ENCODE measurements at places on chromosomes 4 and X.

DNA sequence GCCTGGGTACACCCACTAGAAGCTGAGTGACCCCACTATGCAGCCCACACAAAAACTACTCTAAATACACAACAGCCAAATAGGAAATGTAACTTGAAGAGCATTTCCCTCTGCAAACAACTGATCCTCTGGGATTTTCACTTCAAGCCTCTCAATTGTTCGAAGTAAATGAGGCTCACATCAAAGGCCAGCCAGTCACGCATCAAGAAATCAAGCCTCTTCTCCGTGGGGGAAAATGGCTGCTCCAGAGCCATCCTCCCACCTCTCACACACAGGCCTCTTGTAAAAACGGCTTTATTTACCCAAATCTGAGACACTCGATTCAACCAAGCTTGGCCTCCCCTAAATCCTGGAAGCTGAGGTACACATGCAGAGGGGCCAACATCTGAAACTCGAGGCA lies 14.3 kb downstream of the PCDH19 start:
- no peak for DNase-seq

DNA sequence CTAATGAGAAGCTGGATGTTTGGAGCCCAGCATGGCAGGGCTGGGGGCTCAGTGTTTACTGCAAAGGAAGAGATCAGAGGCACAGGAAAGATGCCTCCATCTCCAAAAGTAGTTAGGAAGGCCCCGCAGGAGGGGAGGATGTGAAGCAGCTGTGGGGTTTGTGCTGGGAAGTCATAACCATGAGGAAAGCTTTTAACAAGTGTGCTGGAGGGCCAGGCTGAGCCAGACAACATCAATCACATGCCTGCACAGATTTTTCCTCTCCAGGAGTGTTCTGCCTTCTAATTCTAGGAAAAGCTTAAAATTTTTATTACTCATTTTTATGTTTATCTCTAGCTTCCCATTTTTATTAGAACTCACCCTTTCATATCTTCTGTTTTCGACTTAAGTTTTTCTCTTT lies 65.4 kb downstream of the GPR82 start:
- no peak for DNase-seq

DNA sequence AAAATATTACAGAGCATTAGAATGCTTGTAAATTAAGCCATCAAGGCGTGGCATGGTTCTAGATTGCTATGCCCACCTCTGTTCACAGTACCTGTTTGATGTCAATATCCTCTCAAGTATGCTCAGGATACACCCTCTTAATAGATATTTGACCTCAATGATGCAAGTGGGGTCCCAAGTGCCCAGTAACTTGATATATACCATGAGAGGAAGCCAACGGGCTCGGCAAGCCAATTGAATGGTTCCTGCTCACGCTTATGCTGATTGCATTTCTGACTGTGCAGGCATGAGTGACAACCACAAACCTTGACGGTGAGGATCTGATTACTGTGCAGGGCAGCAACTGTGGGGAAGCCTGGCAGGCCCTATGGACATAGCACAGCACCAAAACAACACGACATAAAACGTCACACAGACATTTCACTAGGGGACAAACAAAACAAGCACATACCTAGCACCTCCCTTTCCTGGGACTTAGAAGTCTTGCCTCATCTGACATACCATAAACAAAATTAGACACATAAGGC lies 179.1 kb upstream of the ETNPPL start:
- DNase-seq, result no peak

DNA sequence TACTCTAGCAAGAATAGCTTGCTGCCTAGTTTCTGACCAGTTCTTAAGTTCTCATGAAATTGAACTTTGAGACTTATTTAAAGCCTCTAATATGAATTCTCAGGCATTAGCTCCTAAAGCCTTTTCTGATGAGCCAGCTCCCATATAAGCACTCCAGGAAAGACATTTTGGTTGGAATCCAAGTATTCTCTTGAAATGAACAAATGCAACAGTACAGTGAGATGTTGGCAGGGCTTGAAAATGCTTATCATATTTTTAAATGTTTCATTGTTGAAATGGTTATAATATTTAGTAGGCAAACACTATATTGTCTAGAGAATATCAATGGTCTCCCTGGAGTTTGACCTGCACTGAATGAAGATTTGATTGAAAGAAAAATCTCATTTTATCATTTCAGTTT lies 240.3 kb downstream of the ANK2 start:
- no peak for DNase-seq

GRCh38 chr4:189414021-189414420 lies 526.7 kb upstream of the FRG1 start:
- DNase-seq, result no peak

DNA sequence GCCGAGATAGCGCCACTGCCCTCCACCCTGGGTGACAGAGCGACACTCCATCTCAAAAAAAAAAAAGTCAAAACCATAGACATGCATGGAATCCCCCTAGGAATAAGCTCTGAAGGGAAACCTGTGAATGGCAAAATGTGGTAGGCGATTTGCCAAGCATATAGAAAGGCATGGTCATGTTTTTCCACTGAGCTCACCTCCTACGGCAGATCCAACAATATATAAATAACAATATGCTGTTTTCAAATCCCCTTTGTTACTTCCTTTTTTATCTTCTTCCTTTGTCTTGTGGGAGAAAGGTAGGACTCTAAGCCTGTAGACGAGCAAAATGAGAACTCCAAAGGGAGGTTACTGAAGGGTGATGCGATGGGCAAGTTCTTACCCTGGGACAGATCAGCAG lies 219.0 kb downstream of the PALLD start:
- no peak for DNase-seq

DNA sequence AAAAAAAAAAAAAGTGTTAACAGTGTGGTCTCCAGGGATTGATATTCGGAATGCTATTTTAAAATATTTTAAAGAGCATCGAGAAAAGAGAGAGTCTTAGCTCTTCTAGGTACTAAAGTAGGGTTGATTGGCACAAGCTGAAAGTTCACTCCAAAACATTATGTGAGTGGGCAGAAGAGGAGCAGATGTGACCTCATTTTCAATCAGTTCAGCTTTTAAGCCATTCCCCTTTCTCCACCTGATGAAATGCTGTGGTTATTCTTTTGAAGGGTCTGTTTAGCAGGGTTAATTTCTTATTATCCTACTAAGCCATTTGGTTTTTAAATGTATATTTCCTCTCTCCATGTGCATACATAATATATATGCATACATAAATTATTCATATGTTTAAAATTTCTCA lies 69.2 kb downstream of the GALNT7 start:
- no peak for DNase-seq

DNA sequence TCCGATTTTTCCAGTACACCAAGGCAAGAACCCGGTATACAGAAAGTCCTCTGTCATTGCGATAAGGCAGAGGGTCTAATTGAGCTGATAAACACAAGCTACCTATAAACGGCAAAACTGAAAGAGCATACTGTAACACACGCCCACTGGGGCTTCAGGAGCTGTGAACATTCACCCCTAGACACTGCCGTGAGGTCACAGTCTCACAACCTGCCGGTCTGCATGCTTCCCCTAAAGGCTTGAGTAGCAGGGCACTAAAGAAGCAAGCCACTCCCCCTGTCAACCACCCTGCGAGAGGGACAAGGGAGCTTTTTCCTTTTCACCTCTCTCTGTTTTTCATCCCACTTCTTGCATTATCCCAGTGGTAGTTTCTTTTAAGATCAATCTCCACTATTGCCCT lies 22.4 kb upstream of the F9 start:
- DNase-seq, result no peak

DNA sequence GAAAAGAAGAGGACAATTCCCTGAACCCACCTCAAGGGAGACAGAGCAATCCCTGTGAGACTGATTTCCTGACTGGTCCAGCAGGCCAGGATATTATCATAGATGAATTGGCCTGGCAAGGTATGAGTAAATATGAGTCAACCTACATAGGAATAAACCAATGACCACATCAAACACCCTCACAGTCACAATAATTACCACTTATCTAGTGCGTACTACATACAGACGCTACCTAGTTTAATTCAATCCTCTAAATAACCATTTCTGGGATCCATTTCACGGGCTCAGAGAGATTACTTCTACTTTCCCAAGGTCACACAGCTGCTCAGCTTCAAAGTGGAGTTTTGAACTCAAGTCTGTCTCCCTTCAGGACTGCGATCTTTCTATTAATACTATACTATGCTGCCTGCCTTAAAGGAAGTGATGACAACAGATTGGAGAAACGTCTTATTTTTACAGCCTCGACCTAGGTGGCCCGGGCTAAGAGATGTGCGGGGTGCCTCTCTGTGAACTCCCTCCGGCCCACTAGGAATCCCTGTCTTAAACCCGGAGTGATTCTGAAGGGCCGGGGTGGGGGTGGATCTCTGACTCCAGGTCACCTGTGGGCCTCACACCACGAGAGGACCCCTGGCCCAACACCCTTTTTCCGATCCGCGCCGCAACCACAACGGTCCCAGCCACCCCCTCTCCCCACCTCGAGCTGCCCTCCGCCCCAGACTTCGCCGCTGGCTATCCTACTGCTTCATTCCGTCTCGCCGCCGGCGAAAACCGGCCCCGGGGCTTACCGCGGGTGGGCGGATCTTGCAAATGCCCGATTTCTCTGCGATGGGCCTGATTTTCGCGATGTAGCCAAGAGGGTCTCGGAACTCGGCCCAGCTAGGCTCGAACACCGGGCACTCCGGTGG lies 800 bp downstream of the KDM5C start:
- DNase-seq, result no peak
